ENCODE measurements at places on chromosomes 3 and 15.

DNA sequence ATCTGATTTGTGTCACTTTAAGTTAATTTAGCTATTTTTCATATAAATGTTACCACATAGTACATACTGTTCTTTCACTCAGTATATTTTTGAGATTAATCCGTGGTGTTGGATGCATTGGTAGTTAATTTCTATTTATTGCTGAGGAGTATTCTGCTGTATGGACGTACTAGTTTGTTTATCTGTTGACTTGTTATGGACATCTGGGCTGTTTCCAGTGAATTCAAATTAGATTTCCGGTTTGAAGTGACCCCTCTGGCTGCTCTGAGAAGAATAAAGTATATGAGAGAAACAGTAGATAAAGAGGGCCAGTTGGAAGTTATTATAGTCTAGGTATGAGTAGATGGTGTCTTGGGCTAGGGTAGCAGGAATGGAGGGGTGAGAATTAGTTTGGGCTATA is 15.6 kb downstream of the KAT2B start:
- DNase-seq, result no peak

GRCh38 chr3:146161663-146162002 is 649 bp upstream of the PLOD2 start:
- DNase-seq, result no peak

- no peak for DNase-seq
Measured at GRCh38 chr3:869734-870133, 223.1 kb upstream of the CNTN6 start.

DNA sequence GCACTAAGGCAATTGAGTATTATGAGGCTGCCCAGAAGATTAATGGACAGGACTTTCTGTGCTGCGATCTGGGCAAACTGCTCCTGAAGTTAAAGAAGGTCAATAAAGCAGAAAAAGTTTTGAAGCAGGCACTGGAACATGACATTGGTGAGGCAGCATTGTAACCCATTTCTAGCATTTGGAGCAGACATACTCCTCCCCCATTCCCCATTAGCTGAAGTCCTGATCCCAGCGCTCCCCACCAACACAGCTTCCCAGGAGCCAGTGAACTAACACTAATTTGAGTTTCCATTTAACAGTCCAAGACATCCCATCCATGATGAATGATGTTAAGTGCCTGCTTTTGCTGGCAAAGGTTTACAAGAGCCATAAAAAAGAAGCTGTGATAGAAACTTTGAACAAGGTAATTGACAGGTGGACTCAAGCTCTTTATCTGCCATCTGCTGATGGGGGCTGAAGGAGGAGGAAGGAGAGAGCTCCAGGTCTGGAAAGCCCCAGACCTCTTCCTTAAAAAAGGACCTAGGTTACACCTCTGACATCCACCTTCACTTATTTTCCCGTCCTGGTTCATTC is 22.6 kb downstream of the CSRNP1 start:
- no peak for DNase-seq

- DNase-seq, result no peak
Measured at GRCh38 chr15:62059816-62060112, 483 bp downstream of the VPS13C start.

- DNase-seq, result no peak
Measured at GRCh38 chr15:81786776-81787175, 259.0 kb downstream of the MEX3B start.

DNA sequence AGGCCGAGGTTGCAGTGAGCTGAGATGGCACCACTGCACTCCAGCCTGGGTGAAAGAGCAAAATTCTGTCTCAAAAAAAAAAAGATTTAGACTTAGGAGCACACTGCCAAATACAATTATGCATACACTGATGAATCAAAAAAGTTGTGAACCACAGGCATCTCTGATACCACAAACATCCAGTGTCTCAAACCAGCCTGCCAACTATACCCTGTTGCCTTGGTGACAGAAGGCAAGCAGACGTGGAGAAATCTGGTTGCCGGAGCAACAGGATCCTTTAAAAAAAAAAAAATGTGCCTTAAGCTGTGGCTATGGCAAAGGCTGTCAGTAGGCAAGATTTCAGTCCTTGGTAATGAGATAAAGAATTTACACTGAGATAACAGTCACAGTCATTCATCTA is 202.3 kb downstream of the NEK10 start:
- DNase-seq, result no peak

Measured in 8988T (cell line).